ENCODE measurements at places on chromosomes 3 and 15. TPM values are rescaled to one million over a fixed set of nuclear protein-coding genes. Genes with fewer than 3 reads are reported as not detected.

TMEM266 gene
- total RNA-seq = not detected

REC114 gene
- total RNA-seq = not detected

VGLL3 gene
- total RNA-seq = 27.6 TPM

GRK7 gene
- total RNA-seq = not detected

TBC1D21 gene
- not detected for total RNA-seq

SLC22A13 gene
- 0.43 TPM for total RNA-seq

ZNF197 gene
- 13.8 TPM for total RNA-seq

ADAM10 gene
- total RNA-seq = 271 TPM

A4GNT gene
- not detected for total RNA-seq

GOLGA6L7 gene
- not detected for total RNA-seq

CPA3 gene
- total RNA-seq = not detected

TRIM71 gene
- not detected for total RNA-seq

CPNE9 gene
- not detected for total RNA-seq

CCR2 gene
- total RNA-seq = not detected

PROS1 gene
- total RNA-seq = 6.2 TPM

SPESP1 gene
- total RNA-seq = 2.4 TPM

ERC2 gene
- total RNA-seq = not detected

THUMPD3 gene
- 42.5 TPM for total RNA-seq

ATP13A5 gene
- not detected for total RNA-seq

DOCK3 gene
- 0.22 TPM for total RNA-seq

SNX33 gene
- total RNA-seq = 22.5 TPM

GOLGA6L4 gene
- total RNA-seq = 1.1 TPM

GPR62 gene
- not detected for total RNA-seq

CLDN16 gene
- 0.22 TPM for total RNA-seq

SEC11A gene
- total RNA-seq = 190 TPM

LSMEM2 gene
- total RNA-seq = not detected

CD200 gene
- 4.6 TPM for total RNA-seq

SLC12A8 gene
- total RNA-seq = 11.2 TPM

GOLGA8J gene
- not detected for total RNA-seq

RPL4 gene
- total RNA-seq = 2,582 TPM

IQCF5 gene
- not detected for total RNA-seq

SFMBT1 gene
- total RNA-seq = 3.9 TPM

ADGRG7 gene
- not detected for total RNA-seq

IL12A gene
- total RNA-seq = 7.2 TPM

HRG gene
- not detected for total RNA-seq

HAUS2 gene
- total RNA-seq = 41.1 TPM

SUSD5 gene
- total RNA-seq = 0.66 TPM
